ENCODE measurements at places on chromosomes 7 and 10.
A peak's percentile ranks its signal among the peaks of the same experiment; 100 is the strongest.

DNA sequence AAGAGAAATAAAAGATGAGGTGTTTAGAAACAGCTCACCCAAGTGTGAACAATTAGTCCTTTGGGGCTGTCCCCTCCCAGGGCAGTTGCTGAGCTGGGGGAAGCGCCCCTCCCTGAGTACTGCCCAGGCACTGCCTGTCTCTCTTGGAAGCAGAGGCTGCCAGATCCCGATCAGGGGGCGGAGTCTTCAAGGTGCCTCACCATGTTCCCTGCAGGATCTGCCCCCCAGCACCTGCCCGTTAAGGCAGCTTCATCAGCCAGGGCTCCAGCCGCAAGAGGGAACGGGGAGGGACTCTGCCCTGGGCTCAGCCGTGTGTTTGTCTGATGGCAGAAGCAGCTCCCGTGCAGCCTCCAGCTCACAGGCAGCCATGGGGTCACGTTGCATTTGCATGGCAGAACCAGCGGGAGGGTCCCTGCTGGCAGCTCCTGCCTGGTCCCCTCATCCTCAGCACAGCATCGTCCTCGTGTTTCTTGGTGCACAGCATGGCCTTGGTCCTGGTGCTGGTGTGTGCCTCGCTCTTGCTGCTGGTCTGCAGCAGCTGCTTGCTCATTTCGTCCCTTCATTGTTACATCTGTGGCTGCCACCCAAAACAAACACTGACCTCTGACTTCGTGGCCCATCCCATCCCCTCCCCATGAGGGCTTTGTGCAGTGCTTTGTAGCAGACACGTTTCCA, 10.7 kb upstream of the DPYSL4 start:
- peak; percentile 37 for DNase-seq

DNA sequence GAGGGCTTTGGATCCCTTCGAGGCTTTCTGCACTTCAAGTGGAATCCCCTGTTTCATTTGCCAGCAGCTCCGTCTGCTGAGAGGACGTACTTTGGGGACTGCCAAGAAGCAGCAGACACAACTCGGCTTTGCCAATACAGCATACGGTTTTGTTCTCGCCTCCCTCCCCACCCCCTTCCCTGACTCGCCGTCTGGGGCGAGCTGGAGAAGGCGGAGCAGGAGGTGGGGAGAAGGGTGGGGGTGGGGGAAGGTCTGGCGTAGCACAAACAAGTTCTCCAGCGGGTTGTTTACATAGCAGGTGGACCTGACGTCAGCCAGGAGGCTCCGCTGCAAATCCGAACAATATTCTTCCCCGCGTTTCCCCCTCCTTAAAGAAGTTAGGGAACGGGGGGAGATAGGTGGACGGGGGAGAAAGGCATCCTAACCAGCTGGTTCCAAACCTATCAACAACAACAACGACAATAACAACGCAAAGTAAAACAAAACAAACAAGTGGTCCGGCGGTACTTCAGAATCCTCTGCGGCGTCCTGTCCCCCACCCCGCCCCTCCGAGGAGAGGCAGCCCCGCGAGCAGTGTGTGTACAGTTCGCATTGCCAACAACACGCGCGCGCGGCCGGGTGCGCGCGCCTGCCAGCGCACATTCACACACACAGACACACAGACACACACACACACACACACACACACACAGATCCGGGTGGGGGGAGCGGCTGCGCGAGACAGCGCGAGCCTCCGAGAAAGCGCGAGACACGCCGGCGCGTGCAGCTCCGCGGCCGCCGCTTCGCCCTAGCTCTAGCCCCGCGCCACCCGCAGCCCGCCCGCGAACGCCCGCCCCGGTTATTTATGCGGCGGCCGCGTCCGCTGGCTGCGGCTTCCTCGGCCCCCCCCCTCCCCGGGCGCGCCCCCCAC, 167.0 kb upstream of the PPP1R3A start:
- DNase-seq: peak; percentile 94

DNA sequence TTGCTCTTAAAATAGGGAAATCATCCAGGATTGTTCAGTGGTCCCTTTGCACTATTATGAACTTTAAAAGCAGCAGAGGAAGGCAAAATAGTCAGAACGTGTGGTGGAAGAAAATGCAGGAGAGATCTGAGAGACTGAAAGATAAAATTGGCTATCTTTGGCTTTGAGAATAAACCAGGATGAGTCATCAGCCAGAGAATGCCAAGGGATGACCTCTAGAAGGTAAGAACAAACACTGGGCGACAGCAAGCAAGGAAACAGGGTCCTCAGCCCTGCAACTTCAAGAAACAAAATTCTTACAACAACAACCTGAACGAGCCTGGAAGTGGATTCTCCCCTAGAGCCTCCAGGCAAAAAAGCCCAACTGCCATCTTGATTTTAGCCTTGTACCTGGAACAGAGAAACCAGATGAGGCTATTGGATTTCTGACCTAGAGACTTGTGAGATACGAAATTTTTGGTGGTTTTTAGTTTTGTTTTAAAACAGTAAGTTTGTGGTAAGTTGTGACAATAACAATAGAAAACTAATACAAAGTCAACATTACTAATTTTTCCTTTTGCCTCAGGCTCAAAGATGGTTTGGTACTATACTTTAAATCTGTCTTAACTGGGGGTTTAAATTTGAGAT, 130.2 kb upstream of the CNTNAP2 start:
- no peak for DNase-seq

DNA sequence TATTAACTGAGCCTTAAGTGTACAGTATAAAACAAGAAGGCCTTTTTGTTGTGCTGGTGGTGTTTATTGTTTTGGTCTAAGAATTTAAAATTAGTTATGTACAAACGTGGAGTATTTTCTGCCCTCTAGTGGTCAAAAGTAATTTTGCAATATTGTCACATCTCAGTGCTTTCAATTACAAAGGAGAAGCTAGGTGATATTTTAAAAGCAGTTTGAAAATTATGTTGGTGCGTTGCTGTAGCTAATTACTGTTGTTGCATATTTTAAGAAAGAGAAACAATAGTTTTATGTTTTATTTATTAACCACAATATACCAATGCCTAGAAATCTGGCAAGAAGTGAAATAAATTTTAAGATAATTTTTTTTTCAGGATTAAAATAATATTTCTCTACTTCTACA, 11.4 kb downstream of the NPVF start:
- no peak for DNase-seq

- DNase-seq: no peak
Observed at GRCh38 chr7:87878208-87878735, 2.0 kb downstream of the DBF4 start.

- DNase-seq: no peak
Observed at GRCh38 chr7:48033922-48034321, 1.4 kb upstream of the C7orf57 start.

DNA sequence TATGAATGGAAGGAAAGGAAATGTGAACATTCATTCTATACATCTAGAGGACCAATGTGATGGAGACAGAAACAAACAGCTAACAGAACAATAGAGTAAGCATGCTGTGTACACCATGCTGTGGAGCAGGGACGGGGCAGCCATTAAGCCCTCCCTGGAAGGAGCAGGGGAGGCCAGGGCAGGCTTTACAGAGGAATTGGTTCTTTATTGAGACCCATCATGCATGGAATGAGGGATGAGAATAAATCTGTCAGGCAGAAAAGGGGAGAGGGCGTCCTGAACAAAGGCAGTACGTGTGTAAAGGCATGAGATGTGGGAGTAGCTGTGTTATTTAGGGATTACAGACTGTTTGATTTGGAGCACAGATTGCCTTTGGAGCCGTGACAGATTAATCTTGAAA, 35.2 kb downstream of the STK17A start:
- DNase-seq: no peak

GRCh38 chr7:43163885-43164284, 51.4 kb downstream of the HECW1 start:
- DNase-seq: no peak

GRCh38 chr10:31437959-31438358, 118.9 kb downstream of the ZEB1 start:
- DNase-seq: no peak

DNA sequence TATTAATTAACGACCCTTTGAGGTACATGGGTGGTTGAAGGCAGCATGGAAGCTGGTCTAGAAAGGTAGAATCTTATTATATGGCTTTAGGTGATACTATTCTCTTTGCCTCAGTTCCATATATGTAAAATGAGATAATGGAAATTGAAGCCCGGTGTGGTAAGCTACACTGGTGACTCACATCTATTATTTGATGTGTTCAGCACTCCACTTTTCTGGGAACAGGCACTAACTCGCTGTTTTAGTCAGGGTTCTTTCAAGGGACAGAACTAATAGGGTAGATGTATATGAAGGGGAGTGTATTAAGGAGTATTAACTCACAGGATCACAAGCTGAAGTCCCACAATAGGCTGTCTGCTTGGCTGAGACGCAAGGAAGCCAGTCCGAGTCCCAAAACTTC, 4.4 kb upstream of the TRUB1 start:
- DNase-seq: no peak

GRCh38 chr10:128900456-128900855, 566.6 kb upstream of the MGMT start:
- no peak for DNase-seq

DNA sequence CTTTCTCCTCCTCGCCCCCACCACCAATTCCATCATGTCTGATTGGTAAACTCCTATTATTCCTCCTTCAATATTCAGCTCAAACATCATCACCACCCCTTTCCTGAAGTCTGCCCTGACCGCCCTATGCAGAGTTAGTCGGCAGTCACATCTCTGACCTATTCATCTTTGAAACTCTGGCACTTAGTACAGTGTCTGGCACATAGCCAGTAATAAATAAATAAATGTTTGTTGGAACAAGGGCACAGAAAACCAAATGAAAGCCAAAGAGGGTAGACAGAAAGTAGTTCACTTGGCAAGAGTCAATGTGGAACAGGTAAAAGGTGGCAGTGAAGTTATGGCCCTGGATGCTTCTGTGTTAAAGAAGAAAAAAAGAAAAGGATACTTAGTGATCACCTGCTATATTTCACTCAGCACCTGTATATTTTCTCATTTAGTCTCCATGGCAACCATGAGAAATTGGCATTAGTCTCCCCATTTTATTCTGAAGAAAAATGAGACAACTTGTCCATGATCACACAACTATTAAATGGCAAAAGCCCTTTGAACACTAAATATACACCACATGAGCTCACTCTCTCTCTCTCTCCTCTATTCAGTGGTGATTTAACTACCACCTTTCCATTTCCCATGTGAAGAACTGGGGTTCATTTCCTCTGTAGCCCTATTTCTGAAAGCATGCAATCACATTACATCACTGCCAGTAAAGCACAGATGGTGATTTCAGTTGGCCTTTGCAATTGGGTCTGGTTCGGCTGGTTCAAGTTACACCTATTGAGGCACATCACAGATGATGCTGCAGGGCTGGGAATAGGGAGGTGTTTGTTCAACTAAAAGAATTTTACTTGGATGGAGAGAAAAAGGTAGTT, 25.3 kb downstream of the CHCHD3 start:
- DNase-seq: no peak

DNA sequence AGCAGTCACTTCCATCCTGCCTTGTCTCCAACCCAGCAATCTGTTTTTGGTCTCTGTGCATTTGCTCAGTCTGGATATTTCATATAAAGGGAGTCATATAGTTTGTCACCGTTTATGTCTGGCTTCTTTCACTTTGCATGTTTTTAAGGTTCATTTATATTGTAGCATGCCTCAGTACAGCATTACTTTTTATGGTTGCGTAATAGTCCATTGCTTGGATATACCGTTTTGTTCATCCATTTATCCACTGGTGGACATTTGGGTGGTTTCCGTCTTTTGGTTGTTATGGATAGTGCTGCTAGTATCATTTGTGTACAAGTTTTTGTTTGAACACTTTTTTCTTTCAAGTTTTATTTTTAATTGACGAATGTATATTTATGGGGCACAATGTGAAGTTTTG, 18.2 kb downstream of the TBC1D12 start:
- DNase-seq: no peak

GRCh38 chr7:137846827-137847567, at the start of gene DGKI:
TSS of gene DGKI (minus strand) at chr7:137846974.
- DNase-seq: peak; percentile 33
